ENCODE measurements at places on chromosomes 6 and 20.

DNA sequence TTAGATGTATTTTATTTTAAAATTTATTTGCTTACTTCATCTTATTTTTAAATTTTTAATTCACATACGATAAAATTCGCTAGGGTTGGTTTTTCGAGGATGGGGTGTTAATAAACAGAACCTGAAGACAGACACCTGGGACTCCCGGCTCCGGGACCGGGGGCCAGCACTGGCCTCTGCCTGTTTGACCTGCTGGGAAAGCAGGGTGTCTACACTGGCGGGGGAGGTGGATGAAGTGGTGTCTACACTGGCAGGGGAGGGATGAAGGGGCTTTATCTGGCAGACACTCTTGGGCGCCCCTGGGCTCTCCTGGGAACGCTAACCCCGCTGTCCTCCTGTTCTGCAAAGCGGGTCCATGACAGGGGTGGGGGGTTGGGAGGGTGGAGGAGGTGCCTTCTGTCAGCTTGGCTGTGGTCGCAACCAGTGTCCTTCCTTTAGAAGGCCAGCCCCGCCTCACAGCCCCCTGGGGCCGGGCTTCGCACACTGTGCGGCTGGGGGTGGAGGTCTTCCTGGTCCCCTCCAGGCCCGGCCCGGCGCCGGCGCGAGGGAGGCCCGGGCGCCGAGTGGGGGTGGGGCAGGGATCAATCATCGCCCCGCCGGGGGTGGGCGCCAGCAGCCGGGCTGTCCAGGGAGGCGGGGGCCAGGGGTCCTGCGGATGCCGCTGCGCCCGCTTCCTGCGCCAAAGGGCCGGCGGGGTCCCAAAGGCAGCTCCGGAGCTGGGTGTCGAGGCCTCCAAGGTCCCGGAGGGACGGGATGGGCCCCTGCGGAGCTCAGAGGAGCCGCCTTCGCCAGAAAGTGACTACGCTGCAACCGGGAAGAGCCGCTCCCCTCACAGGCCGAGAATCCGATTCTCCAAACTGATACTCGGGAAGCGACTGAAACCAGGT is 1.8 kb downstream of the GATA5 start:
- no peak for DNase-seq

GRCh38 chr6:150717419-150717818 is 117.7 kb downstream of the PLEKHG1 start:
- DNase-seq = no peak

- no peak for DNase-seq
These were observed 325.6 kb downstream of the BTBD3 start for GRCh38 chr20:12243327-12243726.

DNA sequence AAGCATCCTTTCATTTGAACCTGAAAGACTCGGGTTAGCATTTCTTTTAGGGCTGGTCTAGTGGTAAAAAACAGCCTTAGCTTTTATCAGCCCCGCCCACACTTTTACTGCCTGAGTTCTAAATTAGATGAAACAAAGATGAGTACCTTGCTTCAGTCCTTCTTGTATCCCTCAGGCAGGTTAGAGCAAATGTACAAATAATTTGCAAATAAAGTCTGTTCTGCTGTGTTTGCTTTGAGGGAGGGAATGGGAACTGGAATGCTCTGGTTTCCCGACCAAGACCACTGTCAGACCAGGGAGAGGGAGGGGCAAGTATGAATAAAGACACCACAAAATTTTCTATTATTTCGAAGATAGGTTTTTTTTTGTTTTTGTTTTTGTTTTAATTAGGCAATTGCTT is 85.5 kb upstream of the FLRT3 start:
- no peak for DNase-seq

- DNase-seq = no peak
These were observed 225.1 kb upstream of the MANEA start for GRCh38 chr6:95352064-95352795.

- no peak for DNase-seq
These were observed 41.1 kb downstream of the TOX2 start for GRCh38 chr20:43955750-43956191.

- DNase-seq = peak; percentile 71
These were observed at the start of the genes PPIL6 and SMPD2 for GRCh38 chr6:109440331-109441068. Gene PPIL6 (minus strand): TSS chr6:109440628. CDS start chr6:109440590, 38 bp downstream. Gene SMPD2 (plus strand): TSS chr6:109440724. CDS start chr6:109441122, 398 bp downstream.

DNA sequence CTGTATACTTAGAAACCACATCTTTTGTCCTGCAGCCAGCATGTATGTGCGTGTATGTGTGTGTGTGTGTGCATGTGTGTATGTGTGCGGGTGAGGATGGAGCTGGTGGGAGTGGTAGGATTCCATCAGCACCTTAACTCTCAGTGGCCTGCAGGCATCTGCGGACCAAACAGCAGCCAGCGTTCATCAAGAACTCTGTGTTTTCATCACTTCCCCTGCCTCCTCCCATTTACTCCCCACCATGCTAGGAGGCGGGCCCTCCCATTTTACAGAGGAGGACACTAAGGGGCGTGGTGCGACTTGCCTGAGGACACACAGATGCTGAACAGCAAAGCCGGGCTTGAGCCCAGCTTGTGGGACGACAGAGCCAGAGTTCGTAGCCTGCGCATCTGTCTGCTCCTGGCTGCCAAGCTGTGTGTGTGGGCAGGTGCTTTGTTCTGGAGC is 8.9 kb downstream of the VSTM2L start:
- no peak for DNase-seq

GRCh38 chr6:159682295-159682694 is 10.7 kb downstream of the SOD2 start:
- no peak for DNase-seq

GRCh38 chr6:121205569-121205968 is 128.7 kb downstream of the TBC1D32 start:
- no peak for DNase-seq

DNA sequence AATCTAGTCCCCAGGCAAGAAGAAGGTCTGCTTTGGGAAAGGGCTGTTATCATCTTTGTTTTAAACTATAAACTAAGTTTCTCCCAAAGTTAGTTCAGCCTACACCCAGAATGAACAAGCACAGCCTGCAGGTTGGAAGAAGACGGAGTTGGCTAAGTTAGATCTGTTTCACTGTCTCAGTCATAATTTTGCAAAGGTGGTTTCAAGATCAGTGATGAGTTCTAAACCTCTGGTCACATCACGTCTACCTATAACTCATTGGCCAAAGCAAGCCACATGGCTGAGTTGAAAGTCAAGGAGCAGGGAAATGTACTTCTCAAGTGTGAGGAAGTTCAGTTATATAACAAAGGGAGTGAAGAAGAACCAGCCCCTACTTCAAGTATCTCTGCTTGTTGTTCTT is 50.5 kb upstream of the ECI2 start:
- no peak for DNase-seq

DNA sequence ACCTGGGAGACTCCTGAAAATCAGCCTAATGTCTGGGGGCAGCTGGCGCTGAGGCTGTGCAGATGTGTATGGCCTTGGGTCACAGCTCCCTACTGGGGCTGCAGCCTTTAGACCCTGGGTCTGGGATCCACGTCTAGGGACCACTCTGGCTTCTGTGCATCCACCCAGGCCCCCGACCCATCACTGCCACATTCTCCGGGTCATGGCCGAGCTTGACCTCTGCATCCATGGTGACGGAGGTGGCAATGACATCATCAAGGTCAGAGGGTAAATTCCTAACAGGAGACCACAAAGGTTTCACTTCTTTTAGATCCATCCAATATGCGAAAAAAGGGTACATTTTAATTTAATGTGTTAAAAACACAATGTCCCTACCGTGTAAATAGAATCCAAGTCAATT is 14.5 kb upstream of the PCMTD2 start:
- DNase-seq = no peak

All from activated effector memory CD4-positive, alpha-beta T cell treated with Interleukin-2 at 50 U/mL for 16 hours (primary cell).